ENCODE measurements at places on chromosomes 2 and 18.

GRCh38 chr2:121599963-121600651 lies 49.2 kb downstream of the CLASP1 start:
- no peak for DNase-seq

- DNase-seq: no peak
These were observed 245.1 kb downstream of the NEDD4L start for GRCh38 chr18:58288921-58289797.

- no peak for DNase-seq
These were observed 1.8 kb downstream of the CDK5R2 start for GRCh38 chr2:218961229-218961628.

DNA sequence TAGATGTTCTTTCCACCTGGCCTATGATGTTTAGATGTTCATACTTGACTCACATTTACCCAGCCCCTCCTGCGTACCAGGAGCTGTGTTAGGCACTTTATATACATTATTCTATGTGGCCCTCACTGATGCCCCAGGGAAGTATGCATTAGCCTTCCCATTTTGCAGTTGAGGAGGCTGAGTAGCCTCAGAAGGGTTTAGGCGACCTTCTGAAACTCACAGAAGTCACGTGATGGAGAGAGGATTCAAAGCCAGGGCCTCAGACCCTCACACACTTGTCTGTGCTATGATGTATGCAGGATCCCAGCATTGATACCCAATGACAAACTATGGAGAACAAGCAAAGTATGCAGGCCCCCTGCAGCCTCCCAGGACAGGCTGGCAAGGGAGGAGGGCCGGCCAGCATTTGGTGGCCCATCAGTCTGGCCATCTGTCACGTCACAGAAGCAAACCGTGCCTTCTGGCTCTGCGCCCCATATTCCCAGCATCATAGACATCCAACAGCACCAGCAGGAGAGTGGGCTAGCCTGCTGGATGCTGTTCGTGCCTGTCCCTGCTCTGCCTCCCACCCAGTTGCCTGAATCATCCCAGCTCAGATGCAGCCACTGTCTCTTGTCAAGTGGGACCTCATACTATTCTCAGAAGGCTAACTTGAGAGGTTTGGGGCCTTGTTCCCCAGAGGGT lies 33.6 kb downstream of the EHD3 start:
- DNase-seq: no peak

DNA sequence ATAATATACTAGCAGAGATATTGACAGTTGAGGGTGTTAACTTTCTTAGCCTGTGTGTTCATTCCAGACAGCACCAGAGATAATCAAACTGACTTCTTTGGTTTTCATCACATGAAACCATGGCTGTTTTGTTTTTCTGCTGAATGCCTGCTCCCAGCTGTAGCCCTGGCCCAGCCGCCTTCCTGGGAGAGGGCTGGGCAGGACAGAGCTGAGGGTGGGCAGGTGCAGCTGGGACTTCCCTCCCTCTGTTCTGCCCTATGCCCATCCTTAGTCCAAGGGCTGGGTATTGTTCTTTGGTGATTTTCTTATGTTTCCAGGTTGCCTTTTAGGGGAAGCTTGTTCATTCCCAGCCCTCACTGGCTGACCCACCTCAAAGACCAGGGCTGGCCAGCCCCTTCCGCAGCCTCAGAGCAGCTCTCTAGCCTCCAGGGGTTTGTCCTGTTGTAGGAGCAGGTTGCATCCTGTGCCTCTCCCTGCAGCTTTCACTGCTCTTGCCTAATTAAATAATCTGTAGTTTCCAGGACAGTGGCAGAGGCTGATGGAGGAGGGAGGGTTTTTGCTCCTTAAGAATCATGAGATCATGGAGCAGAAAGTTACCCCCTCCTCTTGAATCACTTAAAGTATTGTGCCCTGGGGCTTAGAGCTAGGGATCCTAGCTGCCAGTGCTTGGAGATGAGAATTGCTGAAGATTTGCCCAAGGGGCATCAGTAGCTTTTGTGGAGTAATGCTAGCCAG lies 61.4 kb downstream of the MTCL1 start:
- no peak for DNase-seq

- DNase-seq: peak; percentile 61
These were observed 62.1 kb upstream of the MAPRE2 start for GRCh38 chr18:34978953-34979608.

DNA sequence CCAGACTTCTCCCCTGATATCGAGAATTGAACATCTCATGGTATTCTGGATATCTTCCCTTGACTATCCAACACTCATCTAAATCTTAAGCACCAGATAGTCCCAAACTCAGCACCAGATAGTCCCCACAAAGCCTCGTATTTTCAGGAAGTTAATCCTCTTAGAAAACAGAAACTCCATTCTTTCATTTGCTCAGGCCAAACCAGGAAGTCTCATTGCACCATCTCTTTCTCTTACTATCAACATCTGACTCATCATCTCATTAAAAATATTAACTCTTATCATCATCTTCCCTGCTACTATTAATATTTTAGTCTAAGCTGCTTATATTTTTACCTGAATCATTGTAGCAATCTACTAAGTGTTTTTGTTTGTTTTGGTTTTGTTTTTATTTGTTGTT lies 286.4 kb downstream of the GALNT13 start:
- DNase-seq: no peak

Data from stimulated activated CD8-positive, alpha-beta memory T cell treated with anti-CD3 and anti-CD28 coated beads, Interleukin-12 subunit alpha, Interleukin-12 subunit beta, amount 100 ng/mL, for 1 hour (primary cell).